Activated CD8-positive, alpha-beta memory T cell treated with anti-CD3 and anti-CD28 coated beads for 1 hour (primary cell): ENCODE measurements at places on chromosomes 5 and 9.

DNA sequence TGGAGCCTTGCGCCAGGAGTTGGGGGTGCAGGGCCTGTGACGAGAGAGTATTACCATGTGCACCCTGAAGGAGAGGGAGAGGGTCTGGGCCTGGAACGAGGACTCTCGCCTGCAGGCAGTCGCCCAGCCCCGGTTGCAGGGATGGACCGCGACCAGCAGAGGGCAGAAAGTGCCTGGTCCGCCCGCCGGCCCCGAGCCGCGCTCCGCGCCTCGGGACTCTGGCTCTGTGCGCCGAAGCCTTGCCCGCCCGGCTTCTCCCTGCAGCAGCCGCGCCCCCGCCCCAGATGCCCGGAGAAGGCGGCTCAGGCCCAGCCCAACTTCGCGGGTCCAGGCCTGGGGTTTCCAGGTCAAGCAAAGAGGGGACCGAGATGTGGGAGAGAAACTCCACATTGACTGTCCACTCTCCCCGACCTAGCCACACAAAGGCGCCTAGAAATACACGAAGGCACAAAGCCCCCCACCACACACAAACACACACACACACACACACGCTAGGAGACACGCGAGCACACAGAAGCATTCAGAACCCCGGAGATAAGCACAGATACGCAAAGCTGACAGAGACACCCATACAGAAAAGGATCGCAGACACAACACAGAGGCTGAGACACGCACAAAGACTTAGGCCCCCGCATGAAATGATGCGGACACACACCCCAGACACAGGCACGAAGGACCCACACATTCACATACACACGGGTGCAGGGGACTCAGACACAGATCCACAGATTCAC lies 2.0 kb upstream of the LMX1B start:
- DNase-seq: peak; percentile 54

- no peak for DNase-seq
These were observed 9.4 kb downstream of the OR2K2 start for GRCh38 chr9:111320631-111321030.

- no peak for DNase-seq
These were observed 224.6 kb downstream of the PLK2 start for GRCh38 chr5:58235299-58235698.

GRCh38 chr5:122367456-122367855 lies 55.4 kb downstream of the SNCAIP start:
- DNase-seq: no peak

GRCh38 chr5:133775584-133776304 lies 163.4 kb upstream of the FSTL4 start:
- no peak for DNase-seq
